ENCODE measurements at places on chromosomes 3 and 15.
A peak's percentile ranks its signal among the peaks of the same experiment; 100 is the strongest.

DNA sequence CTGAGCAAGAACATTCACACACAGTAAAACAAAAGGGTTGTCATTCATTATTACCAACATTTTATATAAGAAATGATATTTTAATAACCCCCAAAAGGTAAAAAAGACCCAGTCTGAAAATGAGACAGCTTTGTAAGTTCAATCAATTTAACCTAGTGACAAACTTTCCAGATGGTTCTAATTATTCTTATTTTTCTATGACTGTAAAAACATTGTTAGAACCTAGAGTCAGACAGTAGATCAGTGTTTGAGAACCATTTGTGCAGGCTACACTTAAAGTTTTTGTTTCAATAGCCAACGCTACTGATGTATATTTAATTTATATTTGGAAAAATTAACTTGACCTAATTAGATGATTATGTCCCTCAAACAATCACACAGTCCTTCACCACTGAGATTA, 708.4 kb upstream of the CBLB start:
- DNase-seq, result no peak

DNA sequence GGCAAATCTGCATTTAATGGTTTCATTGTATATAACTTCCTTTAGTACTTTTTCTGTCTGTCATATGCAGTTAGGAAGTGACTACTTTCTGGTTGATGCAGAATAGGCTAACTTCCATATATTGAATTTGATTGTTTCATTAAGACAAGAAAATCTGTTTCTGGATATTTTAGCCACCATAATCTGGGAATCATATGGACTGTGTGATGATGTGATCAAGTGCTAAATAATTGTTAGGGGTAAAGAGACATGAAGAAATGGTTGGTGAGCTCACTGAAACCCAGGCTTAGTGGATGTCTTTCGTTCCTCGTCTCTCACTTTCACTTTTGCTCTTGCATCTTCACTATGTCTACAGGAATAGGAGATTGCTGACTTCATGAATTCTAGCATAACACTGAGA, 3.5 kb upstream of the MNS1 start:
- DNase-seq, result no peak

DNA sequence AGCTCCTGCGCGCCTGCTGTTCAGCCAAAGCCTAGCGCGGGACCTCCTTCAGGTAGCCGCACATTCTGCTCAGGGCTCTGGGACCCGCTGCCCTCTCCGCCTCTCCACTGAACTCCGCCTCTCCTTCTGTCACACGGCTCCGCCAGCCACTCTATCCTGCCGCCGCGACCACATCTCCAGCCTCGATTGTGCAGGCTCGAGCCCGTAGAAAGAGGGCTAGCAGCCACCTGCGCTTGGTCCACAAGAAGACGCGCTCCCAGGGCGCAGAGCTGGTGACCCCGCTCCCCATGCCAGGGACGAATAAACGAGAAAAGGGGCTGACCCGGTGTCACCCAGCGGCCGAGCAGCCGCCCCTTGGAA, 1.1 kb upstream of the VIPR1 start:
- DNase-seq, result peak; percentile 11

DNA sequence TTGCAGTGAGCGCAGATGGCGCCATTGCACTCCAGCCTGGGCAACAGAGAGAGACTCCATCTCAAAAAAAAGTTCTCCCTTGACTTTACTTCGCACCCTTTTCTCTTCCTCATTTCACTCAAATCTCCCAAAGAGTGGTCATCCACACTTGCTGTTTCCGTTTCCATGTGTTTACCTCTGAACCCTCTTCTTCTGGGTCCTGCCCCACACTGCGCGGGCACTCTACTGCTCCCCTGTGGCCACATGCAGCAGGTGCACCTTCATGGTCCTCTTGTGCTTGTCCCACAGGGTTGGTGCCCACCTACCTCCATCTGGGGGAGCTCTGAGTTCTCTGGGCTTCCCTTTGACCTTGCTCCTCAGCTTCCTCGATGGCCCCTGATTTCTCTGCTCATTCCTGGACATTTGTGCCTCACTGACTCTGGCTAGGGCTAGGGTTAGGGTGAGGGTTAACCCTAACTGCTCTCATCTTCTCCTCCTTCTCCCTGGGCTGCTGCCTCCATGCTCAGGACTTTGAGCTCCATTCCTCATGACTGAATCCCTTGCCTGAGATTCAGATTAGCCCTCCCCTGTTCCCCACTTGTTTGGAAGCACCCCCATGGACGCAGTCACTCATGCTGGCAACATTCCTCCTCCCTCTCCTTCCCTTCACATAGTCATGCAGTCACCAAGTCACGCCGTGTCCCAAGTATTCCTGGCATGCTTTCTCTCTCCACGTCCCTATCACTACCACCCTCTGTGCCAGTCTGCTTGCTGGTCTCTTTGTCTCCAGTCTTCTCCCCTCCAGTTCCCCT, 26.6 kb upstream of the KY start:
- no peak for DNase-seq

DNA sequence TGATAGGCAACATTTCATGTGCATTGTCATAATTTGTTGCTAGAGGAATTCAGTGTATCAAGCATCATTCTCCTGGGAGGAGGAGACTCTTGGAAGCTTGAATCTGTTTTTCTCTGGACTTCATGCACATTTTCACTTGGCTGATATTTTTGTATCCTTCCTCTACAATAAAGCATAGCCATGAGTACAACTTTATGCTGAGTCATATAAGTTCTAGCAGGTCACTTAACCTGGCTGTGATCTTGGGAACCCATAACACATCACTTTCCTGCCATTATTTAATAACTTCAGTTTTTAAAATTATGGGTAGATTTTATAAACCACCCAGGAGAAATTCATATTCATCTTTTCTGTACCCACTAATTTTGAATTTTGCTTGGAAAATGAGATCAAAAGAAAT, 203.0 kb upstream of the CD96 start:
- no peak for DNase-seq

All from CD8-positive, alpha-beta memory T cell (primary cell).